NCI-H345 (cell line): ENCODE measurements at places on chromosomes 12 and 14.

DNA sequence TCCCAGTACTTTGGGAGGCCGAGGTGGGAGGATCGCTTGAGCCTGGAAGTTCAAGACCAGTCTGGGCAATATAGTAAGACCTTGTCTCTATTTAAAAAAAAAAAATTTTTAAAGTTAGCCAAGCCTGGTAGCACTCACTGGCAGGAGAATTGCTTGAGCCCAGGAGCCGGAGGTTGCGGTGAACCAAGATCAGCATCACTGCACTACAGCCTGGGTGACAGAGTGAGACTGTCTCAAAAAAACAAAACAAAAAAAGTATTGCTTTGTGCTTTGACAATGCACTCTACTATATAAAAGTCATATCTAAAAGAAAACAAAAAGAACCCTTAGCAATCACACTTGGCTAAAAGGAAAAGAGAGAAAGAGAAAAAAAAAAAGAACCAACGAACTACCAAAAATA is 26.8 kb downstream of the GNPTAB start:
- no peak for DNase-seq

DNA sequence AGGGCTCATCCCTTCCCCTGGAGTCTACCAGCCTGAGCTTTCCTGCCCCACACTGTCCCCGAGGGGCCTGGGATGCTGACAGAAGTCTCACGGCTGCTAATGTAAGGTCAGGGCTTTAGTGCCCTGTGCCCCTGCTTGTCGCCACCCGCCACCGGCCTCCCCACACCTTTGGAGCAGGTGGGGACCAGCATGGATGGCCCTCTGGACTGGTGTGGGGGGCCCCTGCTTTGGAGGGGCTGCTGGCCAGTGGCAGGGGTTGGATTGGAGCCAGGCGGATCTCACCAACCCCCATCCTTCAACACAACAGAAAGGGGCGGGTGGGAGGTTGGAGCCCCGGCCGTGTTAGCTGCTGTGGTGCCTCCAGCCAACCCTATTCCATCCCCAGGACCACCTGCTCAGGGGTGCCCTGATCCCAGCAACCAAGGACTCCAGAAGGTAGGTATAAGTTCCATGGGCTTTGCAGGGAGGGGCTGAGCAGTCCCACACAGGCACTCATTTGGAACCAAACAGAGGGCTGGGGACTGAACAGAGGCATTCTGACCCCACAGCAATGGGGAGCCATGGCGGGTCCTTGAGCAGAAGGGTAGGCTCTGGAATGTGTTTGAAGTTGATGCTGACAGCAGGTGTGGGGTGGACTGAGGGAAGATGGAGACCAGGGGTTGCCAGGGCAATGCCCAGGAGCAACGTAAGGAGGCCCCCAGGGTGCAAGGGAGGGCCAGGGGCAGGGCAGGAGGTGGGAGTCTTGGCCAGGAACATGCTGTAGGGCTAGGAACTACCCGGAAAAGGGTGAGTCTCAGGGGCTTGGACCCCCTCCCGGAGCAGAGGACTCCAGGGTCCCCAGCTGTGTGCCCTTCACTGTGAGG is 145.1 kb upstream of the C14orf180 start:
- DNase-seq: no peak

DNA sequence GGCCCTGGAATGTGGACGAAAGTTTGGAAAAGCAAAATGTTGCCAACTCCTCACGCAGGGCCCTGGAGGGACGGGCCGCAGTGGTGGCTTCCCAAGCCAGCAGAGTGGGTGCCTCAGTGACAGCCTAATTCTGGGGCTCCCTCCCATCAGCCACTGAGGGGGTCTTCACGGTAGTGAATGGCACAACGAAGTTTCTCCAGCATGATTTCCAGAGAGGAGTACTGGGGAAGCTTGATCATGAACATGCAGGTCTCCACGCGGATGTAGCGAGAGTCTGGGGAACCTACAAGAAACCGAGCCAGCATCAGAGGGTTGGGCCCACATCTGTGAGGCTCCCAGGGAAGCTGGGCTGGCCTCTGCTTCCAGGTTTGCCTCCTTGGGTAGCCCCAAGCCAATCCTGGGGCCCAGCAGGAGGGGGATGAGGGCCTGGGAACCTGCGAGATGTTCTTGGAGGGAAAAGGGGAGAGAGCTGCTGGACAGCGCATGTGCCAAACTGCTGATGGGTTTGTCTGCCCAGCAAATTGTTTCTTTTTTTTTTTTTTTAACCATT is 37.0 kb downstream of the TRAFD1 start:
- DNase-seq: no peak

DNA sequence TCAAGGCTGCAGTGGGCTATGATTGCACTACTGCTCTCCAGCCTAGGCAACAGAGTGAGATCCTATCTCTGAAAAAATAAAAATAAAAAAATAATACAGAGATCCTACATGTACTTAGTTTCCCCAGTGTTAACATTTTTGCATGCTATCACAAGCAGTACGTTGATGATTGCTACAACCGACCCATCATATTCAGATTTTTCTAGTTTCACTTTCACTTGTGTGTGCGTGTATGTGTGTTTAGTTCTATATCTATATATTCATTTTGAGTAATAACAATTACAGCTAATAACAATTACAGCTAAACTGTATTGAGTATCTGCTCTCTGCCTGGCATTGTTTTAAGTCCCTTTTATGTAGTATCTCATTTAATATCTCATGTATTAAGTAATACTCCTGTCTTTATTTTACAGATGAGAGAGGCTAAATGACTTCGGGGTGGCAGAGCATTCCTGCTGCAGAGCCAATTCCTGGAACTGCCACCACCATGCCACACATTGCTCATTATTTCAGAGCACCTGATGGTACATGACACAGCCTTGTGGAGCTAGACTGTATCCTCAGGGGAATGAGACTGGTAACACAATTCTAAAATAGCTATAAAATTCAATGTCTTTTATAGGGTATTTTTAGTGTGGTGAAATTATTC is 153.1 kb downstream of the BCAT1 start:
- DNase-seq: no peak

DNA sequence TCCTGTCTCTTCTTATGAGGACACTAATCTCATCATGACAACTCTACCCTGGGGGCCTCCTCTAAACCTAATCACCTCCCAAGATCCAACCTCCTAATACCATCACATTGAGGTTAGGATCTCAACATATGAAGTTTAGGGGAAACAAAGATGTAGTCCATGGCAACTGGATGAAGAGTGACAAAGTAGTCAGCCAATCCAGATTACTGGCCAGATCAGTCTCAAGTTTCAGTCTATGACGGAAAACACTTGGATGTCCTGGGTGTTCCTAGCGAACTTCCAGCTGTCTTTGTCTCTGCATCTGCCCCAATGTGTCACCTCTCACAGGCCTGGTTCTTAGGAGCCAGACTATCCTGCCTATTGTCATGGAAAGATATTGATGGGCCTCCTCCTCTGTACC is 630.8 kb downstream of the AACS start:
- DNase-seq: no peak

GRCh38 chr14:28771168-28771567 is 4.6 kb downstream of the FOXG1 start:
- DNase-seq: no peak

- no peak for DNase-seq
These were observed 479.2 kb upstream of the RGS6 start for GRCh38 chr14:71452987-71453386.

GRCh38 chr14:59305836-59306555 is 117.5 kb downstream of the DAAM1 start:
- no peak for DNase-seq

DNA sequence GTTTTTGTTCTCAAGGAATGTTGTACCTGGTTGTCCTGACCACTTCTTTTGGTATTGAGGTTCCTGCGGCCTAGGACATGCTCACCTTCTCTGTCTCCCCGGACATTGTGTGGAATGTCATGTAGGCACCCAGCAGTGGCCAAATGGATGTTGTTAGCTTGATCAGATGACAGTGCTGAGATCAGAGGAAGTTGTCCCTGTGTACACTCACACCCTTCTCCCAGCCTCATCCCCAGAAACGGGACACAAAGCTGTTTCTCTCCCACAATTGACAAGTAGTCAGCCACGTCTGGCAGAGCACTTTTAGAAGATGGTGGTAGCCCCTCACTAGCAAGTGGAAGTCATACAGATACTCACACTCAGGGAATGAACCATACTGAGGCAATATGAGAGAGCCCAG is 3.0 kb downstream of the PLEKHH1 start:
- DNase-seq: no peak

GRCh38 chr14:32696325-32697091 is 242.2 kb upstream of the NPAS3 start:
- DNase-seq: no peak

GRCh38 chr12:116456330-116457082 is 102.7 kb upstream of the MAP1LC3B2 start:
- no peak for DNase-seq

GRCh38 chr12:73361156-73361863 is 1089.1 kb downstream of the TRHDE start:
- no peak for DNase-seq

GRCh38 chr14:76673261-76673660 is 88.0 kb upstream of the VASH1 start:
- no peak for DNase-seq

DNA sequence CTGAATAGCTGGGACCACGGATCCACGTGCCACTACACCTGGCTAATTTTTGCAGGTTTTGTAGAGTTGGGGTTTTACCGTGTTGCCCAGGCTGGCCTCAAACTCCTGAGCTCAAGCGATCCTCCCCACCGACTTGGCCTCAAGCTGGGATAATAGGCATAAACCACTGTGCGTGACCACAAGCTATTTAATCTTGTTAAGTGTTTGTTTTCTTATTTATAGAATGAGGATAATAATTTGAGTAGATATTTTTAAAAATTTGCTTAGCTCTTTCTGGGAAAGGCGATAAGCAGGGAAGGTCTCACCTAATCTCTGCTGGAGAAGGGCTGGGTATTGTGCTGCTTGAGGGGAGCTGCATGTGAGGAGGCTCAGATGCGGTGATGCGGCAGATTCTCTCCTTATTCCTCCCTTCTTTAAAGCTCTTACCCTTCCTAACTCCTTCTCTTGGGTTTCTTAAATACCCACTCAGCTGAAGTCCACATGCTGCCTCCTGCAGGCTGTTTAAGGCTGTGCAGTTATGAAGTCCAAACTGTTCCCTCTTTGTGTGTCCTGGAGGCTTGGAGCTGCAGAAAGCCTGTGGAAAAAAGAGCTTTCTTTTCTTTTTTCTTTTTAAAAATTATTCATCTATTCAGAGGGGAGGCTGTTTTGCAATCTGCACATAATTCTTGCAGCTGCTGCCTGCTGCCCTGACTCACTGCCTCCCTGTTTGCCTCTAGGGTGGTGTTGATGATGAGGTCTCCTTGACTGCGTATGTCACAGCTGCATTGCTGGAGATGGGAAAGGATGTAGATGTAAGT is 37.9 kb downstream of the A2ML1 start:
- no peak for DNase-seq

GRCh38 chr12:13313886-13314285 is 117.4 kb downstream of the EMP1 start:
- no peak for DNase-seq

DNA sequence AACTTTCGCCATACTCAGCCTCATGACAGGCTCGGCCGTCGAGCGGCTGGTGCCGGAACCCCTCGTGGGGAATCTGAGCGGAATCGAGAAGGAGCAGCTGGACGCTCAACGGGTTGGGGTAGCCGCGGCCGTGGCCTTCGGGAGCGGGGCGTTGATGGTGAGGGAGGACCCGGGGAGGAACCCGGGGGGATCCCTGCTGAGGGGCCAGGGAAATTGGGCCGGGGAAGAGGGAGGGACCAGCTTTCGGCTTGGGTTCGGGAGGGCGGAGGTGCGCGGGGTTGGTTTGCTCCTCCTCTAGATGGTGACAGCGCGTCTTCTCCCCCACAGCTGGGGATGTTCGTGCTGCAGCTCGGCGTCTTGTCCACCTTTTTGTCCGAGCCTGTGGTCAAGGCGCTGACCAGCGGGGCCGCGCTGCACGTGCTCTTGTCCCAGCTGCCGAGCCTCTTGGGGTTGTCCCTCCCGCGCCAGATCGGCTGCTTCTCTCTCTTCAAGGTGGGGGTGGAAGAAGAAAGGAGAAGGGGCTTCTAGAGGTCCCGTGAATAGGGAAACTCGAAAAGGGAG is 9.8 kb downstream of the ARHGEF25 start:
- DNase-seq: no peak

DNA sequence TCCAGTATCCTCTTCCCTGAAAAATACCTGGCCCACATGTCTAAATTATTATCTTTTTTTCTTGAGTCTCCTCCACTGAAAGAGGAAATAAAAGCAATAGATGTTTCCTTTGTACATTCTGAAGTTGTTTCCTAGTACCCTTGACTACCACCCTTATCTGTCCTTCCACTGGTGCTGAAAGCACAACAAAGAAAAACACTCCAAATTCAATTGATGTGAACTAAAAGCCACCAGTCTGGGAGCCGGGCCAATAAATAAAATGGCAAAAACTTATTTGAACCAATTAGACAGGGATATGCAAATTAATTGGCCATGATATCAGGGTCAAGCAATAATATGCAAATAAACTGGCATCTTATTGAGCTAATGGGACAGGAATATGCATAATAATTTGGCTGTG is 330.5 kb downstream of the PAWR start:
- peak; percentile 43 for DNase-seq

GRCh38 chr12:1692895-1693610 is 2.2 kb downstream of the ADIPOR2 start:
- no peak for DNase-seq

DNA sequence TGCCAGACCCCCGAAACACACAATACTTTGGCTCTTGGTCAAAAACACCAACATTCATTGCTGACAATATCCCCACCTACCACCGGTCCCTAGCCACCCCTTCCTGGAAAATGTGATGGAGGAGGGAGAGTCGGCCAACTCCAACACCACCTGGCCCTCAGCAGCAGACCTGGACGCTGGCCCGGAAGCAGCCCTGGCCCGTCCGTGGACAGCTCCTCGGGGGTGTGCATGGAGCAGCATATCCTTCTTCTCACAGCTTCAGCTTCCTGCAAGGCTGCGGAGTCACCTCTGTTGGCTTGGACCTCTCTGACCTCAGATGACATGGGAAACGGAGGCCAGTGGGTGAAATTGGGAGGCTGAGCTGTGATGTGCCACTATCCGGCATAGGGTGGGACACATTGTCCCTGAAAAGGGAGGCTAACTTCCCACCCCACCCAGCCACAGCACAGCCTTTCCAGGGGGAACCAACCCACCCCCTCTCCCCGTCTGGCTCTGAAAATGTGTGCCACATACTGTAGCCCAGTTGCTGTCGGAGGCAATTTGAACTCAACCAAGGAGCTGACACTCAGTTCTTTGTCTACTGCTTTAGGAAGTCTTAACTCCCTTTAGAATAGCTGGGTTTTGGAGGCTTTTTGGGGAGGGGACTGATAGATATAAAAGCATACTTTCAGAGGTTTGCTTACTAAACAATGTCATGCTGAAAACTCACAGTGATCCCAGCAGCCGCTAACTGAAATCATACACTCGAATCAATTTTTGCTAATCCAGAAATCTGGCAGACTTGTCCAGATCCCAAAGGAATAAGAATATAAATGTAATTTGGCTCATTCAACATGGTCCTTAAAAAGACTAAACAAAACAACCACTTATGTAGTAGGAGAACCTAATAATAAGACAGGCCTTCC is 43.1 kb upstream of the LTA4H start:
- DNase-seq: no peak

DNA sequence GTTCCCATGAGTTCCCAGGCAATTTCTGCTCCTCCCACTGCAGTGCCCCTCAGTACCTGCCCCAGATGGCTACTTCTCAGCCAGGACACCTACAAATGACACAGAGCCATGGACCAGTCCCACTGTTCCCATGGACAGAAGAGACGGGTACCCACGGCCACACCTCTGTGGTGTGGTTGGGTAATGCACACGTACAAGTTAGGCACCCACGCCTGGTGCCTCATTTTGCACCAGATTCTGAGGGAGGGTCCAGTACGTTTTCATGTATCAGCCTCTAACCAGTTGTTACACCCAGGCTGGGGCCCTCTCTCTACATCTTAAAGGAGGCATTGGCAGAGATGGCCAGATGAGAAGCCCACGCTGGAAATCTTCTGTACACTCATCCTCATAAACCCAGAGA is 114.0 kb downstream of the DICER1 start:
- no peak for DNase-seq
